ENCODE measurements at places on chromosomes 7 and 10.

GRCh38 chr10:123097039-123097438, 38.7 kb upstream of the HMX3 start:
- no peak for DNase-seq

DNA sequence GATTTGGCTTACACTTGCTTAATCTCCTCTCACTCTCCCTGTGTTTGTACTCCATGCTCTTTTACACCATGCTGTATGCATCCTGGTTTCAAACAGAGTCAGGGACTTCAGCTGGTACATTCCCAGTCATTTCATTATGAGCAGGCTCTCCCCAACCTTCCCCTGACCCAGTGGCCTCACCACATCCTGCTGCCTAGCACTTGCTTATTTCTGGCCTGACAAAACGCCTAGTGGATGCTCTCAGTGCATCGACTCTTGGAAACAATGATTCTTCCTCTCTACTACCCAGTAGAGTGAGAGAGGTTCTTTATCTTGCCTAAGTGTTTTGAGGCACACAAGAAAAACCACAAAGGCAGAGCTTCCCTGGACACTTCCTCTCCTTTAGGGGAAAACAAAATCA, 63.4 kb downstream of the CAV1 start:
- no peak for DNase-seq

DNA sequence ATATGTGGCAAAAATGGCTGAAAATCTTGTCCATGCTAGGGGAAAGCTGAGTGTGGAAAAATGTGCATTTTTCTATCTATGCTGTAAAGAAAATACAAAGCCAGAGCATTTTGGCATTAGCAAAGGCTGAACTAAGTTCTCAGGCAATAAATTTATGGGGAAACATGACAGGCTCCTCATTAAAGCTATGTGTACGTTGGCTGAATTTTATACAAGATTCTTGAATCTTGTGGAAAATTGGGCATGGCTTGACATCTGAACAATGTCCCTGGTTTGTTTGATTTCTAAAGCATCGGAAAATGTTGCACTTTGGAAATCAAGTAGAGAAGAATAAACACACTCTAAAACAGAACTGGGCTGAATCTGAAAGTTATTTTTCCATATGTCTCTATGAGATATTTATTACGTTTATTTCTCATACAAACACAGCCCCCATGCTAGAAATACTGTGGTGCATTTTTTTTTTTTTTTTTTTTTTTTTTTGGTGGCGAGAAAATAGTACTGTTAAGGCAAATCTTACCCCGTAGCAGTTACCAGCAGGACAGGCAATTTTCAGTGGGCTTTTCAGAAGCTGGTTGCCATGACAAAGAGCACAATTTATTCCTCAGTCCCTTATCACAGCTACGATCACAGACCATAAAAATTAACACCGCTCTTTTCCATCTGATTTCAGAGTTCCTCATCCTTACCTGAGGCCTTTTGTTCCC, 16.9 kb downstream of the CPA1 start:
- no peak for DNase-seq

DNA sequence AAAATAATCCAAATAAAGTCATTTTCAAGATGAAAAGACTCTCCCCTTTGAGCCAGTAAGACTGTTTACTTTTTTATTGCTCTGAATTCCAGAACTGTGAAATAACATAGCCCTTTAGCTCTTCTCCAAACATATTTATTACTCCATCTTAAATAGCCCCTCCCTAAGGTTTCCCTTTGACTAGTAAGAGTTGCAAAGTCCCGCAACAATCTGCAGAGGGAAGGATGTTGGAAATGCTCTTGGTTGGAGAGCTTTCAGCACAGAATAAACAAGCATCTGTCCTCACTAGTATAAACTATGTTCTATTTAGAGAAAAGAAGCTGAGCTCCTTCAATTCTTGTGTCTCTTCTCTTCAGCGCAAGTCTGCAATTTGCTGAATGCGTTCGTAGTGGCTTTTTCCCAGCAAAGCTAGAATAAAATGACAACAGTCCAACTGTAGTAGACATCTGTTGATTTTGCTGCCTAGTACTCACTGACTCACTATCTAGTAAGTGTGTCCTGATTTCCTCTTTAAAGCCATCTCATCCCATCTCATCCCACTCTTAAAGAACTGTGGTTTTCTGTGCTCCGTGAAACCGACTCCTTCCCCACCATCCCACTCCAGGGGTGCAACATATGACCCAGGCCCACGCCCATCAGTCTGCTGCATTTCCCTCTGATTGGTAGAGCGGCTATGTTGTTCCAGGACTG, 104.0 kb downstream of the FAM107B start:
- no peak for DNase-seq

GRCh38 chr10:127449490-127449889, 99.6 kb upstream of the NPS start:
- DNase-seq = no peak

DNA sequence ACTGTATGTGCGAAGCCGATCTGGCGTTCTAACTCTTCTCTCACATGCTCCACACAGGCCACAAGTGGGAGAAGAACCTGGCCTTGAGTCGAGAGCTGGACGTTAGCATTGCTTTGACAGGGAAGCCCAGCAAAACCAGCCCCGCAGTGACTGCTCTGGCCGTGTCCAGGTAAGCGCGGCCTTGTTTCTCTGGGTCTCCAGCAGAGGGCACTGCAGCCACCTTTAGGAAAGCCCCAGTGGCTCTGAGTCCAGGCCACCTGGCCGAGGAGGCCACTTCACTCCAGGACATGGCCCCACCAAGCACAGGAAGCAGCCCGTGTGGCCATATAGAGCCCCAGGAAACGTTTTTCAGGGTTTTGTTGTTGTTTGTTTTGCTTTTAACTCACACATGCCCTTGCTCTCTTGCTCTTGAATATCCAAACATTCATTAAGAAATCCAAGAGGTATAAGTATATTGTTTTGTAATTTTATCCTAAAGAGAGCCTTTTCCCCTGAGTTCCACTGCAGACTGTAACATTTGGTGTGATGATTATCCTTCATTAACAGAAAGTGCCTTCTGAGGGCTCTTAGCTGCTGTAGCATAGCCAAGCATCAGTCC, 41.8 kb upstream of the LRRC18 start:
- no peak for DNase-seq

GRCh38 chr7:77653572-77653971, 42.7 kb upstream of the RSBN1L start:
- no peak for DNase-seq

DNA sequence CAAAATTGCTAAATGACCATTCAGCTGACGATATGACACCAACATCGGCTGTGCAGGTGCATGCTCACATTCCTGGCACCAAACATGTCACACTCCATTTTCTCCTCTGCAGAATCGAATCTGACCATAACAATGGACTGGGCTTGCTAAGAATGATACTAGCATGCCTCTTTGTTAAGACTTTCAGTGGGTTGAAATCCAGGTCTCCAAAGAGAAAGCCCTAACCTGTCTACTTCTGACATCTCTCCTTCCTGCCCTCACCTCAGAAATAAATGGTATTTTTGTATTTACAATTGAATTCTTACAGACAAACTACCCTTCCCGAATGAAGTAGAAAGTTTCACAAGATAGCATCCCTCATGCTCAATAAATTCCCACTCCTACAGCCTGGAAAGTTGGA, 373.9 kb downstream of the KCNMA1 start:
- no peak for DNase-seq

DNA sequence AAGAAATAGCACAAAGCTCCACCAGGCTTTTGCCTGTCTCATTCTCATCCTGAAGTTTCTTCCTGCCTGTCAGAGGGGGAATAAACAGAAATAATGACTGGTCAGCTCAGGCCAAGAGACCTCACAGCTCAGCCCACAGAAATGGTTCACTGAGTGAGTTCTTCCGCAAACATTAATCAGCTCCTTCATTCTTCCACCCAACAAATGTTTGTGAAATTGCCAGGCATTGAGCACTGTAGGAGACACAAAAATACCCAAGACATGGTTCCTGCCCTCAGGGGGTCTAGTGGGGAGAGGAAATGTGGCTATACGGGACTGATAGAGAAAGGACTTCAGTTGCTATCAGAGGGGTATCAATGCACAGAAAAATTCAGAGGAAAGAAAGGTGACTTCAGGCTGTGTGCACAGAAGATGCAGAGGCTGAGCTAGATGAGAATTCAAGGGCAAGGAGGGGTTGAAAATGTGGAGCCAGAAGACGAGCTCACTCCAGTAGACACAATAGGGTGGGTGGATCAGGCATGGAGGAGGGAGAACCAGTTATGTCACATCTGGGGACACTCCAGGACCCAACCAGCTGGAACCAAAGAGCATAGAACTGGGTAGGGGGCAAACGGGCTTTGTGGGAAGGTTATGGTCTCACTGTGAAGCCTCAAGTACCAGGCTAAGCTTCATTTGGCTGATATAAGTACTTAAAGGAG, 20.9 kb downstream of the MYOF start:
- DNase-seq = no peak

- no peak for DNase-seq
Observed at GRCh38 chr10:96971324-96971723, 139.2 kb downstream of the LCOR start.

- no peak for DNase-seq
Observed at GRCh38 chr10:80530251-80530650, 7.5 kb upstream of the SH2D4B start.

DNA sequence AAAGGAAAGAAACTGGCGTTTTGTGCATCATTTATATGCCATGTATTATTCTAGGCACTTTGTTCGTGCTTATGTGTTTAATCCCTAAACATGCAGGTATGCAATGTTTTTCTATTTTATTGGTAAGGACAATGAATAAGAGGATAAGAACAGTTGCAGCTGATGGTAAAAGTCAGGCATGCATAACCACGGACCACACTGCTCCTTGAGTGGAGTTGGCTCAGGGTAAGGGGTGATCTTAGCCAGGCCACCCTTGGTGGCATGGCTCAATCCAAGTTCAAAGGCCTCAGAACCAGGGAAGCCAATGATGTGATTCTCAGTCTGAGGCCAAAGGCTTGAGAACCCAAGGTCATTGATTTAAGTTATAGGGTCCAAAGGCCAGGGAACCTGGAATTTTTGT, 1068.1 kb downstream of the NRG3 start:
- DNase-seq = no peak

DNA sequence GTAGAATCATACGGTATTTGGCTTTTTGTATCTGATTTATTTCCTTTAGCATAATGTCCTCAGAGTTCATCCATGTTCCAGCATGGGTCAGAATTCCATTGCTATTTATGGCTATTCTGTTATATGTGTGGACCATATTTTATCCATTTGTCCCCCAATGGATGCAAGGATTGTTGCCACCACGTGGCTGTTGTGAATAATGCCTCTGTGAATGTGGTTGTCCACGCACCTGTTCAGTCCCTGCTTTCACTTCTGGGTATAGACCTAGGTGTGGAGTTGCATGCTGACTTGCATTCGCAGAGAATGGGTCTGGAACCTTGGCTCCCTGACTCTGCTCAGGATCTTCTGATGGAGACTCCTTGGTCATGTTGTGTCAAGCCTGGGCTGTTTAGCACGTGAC, 199.9 kb downstream of the CAMK1D start:
- no peak for DNase-seq

DNA sequence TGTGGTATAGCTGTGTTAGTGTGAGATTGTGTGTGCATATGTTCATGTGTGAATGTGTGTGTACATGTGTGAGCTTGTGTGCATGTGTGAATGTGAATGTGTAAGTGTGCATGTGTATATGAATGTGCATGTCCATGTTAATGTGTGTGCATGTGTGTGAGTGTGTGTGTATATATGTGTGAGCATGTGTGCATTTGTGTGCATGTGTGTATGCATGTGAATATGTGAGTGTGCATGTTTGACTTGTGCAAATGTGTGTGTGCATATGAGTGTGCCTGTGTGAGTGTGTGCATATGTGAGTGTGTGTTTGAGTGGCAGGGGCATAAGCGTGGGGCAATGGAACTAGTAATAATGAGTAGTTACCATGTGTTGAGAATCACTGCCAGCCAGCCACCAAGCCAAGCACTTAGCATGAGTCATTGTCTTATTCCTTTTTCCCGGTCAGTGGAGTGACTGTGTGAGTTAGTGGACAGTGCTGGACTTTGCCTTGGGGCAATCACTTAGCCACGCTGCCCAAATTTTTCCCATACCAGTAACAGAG, 46.3 kb upstream of the SHH start:
- DNase-seq = no peak

- no peak for DNase-seq
Observed at GRCh38 chr7:45258533-45259226, 101.1 kb downstream of the RAMP3 start.

- no peak for DNase-seq
Observed at GRCh38 chr7:29342761-29343160, 148.2 kb downstream of the CHN2 start.

- DNase-seq = no peak
Observed at GRCh38 chr7:19772841-19773760, at the start of gene TMEM196. TMEM196 (minus strand) TSS chr7:19773617; CDS start chr7:19772696, 921 bp downstream.

GRCh38 chr7:93578762-93579161, 4.2 kb upstream of the CALCR start:
- no peak for DNase-seq

DNA sequence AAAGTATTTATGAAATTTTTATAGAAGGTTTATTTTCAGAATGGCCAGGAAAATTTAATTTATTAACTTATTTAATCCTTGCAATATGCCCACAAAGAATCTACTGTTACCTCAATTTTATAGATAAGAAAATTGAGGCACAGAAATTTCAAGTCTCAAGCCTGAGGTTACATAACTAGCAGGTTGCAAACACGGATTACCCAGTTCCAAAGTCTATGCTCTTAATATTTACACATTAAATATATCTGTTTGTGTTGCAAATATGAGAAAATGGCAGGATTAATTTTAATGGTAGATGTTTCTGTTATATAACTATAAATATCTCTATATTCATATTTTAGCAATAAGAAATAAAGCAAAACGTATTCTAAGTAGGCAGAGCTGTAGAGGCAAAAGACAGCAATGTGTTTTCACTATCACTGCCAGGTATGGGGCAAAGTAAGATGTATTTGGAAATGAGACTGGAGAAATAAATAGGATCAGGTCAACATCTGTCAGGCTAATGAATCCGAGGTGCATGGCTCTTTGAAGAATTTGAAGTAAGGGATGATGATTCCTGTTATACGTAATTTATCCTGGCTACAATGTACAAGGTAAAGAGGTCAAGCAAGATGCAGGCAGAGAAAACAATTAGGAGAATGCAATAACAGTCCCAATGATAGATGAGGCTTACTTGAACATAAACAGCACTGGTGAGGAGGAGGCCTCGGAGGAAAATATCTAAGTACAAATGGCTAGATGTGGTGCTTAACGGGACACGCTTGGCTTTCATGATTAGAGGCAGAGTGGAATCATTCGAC, 354.1 kb upstream of the VSTM2A start:
- no peak for DNase-seq

DNA sequence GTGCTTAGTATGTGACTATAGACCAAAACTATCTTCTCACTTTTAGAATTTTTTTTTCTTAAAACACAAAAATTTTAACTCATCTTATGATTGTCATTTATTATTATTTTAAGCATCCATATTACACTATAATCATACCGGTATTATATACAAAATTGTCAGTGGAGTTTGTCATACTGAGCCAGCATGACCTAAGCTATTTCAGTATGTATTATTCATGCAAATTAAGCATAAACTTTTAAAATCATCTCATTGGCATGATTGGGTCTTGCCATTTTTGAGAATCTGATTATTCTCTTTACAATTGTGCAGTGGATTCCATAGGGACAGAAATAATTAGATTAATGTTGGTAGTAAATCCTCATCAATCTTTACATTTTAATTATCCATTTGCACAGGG, 46.2 kb upstream of the STMP1 start:
- no peak for DNase-seq
